ENCODE measurements at places on chromosomes 6 and 20.

DNA sequence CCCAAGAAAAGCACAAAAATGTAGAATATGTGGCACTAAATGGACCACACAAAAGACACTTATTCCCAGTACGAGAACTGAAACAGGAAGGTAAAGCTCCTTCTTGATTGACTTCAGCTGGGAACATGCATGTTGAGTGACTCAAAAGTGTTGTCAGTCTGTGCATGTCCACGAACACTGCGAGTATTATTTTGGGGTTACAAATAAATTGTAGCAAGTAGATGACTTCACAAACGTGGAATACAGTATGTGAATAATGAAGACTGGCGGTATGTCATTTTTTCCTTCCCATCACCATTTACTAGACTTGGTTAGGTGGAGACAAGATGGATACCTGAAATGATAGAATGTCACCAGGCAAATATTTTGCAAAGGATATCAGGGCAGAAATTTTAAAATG lies 45.4 kb downstream of the L3MBTL3 start:
- DNase-seq = no peak

- peak; percentile 13 for DNase-seq
These were observed 421.1 kb upstream of the AGPAT4 start for GRCh38 chr6:161694995-161695394.

- no peak for DNase-seq
These were observed 178.4 kb upstream of the HDDC2 start for GRCh38 chr6:125480146-125480545.

DNA sequence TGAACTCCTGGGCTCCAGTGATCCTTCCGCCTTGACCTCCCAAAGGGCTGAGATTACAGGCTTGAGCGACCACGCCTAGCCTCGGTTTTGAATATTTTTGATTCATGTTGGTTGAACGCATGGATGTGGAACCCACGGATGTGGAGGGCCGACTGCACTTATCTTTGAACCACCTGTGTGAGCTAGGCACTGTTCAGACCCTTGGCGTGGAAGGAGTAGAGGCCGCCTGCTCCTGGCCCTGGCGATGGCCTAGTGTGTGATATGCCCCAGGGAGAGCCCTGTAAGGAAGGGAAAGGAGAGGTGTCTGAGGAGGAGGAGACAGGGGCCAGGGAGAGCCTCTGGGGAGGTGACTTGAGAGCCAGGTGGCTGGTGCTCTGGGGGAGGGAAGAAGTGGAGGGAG lies 64.3 kb downstream of the BCAS4 start:
- no peak for DNase-seq

GRCh38 chr6:35483893-35484645 lies 12.8 kb downstream of the TEAD3 start:
- no peak for DNase-seq

DNA sequence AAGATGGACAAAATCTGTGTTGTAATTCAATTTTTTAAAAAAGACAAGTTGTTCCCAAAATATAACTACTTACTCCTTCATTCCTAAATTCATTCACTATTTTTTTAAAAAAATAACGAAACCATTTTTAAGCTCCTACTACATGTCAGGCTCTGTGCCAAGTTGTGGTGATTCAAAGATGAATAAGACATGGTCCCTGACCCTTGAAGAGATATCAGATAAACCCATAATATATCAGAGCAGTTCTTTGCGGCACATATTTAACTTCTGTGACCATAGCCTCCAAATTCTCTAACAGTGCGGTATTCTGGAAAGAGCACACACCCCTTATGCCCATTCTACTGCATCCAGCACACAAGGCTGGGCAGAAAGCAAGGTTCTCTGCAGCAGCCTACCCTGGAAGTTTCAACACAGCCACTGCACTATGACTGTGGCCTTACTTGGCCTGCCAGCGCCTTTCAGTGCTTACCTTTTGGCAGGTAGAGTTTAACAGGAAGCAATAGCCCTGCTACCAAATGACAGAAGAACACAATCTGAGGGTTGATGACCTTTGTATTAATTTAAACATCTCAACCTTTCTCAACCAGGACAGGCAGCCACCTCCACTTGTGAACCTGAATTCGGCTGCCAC lies 406.5 kb downstream of the BTBD9 start:
- DNase-seq = no peak
